Cortex of kidney (tissue), 1 donor: ENCODE measurements at places on chromosomes 11 and 22.

DNA sequence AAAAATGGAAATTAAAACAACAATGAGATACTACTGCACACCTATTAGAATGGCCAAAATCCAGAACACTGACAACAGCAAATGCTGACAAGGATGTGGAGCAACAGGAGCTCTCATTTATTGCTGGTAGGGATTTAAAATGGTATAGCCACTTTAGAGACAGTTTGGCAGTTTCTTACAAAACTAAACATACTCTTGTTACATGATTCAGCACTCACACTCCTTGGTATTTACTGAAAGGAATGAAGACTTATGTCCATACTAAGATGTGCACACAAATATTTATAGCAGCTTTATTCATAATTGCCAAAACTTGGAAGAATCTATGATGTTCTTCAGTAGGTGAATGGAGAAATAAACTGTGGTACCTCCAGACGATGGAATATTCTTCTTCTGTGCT, 40.8 kb downstream of the PGM2L1 start:
- DNase-seq = no peak

- DNase-seq = no peak
These were observed 14.9 kb downstream of the DAGLA start for GRCh38 chr11:61694946-61695706.

GRCh38 chr11:72781313-72782080, 12.3 kb downstream of the STARD10 start:
- DNase-seq = no peak

DNA sequence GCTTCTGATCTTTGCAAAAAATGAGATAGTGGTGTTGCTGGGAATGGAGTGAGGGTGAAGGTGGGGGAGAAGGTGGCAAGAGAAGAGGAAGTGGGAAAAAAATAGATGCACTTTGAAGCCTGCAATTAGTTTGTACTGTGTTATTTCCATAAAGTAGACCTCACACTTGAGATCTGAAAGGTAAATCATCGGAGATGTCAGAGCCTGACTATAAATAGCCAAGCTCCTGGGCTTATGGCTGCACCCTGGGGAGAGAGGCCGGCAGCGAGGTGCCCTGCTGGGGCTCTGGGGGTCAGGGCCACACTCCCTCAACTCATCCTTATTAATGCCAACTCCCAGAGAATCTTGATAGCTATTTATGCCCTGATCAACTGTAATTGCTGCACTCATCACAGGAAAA, 134.4 kb downstream of the NXPE2 start:
- DNase-seq = no peak
